CD4-positive, alpha-beta T cell (primary cell): ENCODE measurements at places on chromosomes 5 and 9. TPM values are rescaled to one million over a fixed set of nuclear protein-coding genes. Genes with fewer than 3 reads are reported as not detected.

- DNase-seq, result no peak
Measured at GRCh38 chr5:68375540-68375939, 160.0 kb downstream of the PIK3R1 start.

DNA sequence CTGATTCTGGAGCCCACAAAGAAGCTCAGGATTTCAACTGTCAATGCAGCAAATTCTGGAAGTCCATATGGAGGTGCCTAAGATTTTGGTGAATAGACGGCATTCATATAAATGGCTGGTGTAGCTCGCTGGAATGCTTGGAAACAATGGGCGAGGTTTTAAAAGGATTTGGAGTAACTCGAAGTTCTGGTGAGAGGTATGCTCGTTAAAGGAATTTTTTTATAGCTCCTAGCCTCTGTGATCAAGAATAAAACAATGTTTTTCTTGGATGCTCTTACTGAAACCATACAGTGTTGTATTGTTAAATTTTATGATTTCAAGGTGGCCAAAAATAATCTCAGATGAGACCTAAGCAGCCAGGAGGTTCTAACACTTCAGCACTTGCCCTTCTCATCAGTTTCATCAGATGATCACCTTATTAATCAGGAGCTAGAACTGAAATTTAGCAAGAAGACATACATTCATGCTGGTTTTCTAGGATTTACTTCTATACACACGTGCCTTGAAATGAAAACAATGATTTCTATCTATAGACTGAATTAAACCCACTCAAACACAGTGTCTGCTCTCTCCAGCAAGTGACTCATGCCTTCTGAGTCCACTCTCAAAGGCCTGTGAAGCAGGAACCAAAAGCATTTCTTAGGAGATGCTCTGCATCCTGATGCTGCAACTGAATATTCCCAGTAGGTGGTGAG is 79.2 kb downstream of the OTULIN start:
- no peak for DNase-seq

DNA sequence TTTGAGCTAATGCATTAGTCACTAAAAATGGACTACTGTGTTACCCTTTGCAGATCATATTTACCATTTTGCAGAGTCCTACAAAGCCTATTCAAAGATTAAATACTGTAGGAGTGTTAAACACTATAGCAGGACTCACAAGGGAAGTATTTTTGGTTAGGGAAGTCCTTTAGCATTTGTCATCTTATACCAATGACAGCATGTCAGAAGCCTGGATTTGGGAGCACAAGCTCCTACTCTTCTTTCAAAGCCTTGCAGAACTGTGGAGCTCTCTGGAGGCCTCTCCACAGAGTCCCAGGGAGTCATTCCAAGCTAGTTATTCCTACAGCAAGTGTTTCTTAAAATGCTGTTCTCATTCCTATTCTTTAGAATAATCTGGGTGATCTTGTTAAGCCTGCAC is 288.8 kb downstream of the PIK3R1 start:
- DNase-seq, result no peak

- no peak for DNase-seq
Measured at GRCh38 chr9:17843236-17843635, 264.4 kb downstream of the SH3GL2 start.

DNA sequence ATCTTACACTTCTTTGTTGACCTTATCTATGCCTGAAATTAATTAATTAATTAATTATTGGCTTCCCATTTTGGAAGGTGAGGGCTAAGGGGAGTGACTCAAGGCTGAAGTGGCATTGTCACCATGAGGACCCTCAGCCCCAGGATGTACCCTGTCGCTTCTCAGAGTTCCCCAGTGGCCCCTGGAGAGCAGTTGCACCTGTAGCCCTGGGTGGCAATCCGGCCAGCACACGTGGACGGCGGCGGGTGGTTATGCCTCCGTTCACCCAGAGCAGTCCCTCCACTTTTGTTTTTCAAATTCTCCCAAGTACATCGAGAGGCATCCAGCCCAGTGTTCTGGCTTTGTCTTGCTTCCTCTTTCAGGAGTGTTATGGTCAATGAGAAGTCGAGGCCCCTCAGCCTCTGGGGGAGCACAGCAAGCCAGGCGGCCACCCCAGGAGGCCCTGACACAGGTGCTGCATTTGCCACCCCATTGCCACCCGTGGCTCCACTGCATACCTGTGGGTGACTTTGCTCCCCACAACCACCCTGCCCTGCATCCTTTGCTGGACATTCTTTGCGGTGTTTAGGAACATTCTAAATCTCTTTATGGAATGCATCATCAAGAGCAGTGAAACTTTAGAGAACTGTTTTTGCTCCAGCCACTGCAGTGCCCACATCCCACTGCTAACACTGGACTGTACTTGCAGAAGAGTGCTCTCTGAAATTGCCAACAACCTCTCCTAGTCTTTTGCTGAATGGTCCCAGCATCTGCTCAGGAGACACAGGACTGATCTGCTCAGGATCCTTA is 11.5 kb upstream of the IRX2 start:
- no peak for DNase-seq

- DNase-seq, result no peak
Measured at GRCh38 chr5:175685701-175686350, 28.0 kb downstream of the HRH2 start.

GRCh38 chr9:36597412-36598178 is 24.9 kb downstream of the MELK start:
- no peak for DNase-seq

GRCh38 chr5:141615991-141616720 is 2.6 kb downstream of the DIAPH1 start:
- DNase-seq, result no peak

- DNase-seq, result no peak
Measured at GRCh38 chr5:158874343-158874742, 225.4 kb downstream of the EBF1 start.

- no peak for DNase-seq
Measured at GRCh38 chr5:170486371-170486770, 17.4 kb upstream of the KCNIP1 start.

- DNase-seq, result no peak
Measured at GRCh38 chr9:136086213-136086881, 8.7 kb downstream of the NACC2 start.

Gene KIF20A
- not detected for total RNA-seq

Gene IL13
- total RNA-seq, result not detected

Gene GCNT4
- 7.4 TPM for total RNA-seq

Gene SPINK4
- not detected for total RNA-seq

Gene CWC27
- total RNA-seq, result 14.2 TPM

Gene APC
- total RNA-seq, result 21.8 TPM
